ENCODE measurements at places on chromosomes 5 and 9. TPM values are rescaled to one million over a fixed set of nuclear protein-coding genes. Genes with fewer than 3 reads are reported as not detected.

SLC6A19 gene
- total RNA-seq: not detected

ARHGEF39 gene
- not detected for total RNA-seq

DNA sequence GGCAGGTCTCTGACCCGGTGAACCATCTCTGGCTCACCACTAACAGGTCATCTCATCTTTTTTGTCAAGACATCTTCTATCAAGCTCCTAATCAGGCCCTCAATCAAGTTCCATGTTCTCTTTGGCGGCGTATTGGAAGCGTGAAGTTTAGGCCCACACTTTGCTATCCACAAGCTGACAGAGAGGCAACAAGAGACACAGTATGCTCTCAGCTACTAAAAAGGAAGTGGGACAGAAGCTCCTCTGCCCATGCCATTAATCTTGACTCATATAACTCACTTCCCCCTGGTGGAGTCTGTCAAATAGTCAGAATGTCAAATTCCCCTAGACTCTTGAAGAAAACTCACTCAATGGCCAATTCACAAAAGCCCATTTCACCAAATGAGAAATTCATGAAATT, 77.6 kb upstream of the TMC1 start:
- no peak for DNase-seq

ACTL7A gene
- total RNA-seq: not detected

- DNase-seq: no peak
Measured at GRCh38 chr5:128800377-128800776, 164.9 kb upstream of the SLC27A6 start.

PAX5 gene
- total RNA-seq: 0.59 TPM

DNA sequence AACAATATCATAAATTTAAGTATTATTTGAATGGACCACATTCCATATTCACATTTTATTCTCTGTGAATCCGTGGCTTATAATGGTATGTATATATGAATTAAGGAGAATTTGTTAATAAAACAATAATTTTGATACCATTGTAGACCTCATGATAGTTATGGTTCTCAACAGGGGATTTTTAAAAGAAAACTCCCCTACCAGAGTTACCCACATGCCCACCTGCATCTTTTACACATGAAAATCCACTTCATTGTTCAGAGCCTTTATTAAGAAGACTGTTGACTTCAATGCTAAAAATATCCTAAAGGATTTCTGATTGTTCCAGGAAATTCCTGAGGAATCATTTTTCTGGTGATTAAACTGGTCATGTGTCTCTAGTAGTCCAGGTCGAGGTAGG, 557.7 kb upstream of the MEF2C start:
- DNase-seq: no peak

PCA3 gene
- total RNA-seq: not detected

MINAR2 gene
- total RNA-seq: not detected

TMC1 gene
- not detected for total RNA-seq

DNA sequence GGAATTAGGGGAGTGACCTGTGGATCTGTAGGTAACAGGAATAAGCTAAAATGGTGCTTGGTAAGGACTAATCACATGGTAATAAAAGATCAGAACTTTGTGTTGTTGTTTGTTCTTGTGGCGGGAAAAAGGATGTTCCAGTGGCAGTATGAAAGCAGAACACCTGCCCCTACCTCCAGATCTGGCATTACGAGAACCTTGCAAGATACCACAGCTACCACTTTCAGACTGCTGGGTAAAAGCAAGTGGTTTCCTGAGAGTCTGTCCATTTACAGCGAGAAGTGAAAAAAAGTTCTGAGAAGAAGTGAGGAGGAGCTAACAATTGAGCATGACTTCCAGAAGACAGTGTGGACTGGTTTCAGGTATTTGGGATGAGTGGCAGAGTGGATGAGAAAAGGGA, 252.5 kb downstream of the TLE4 start:
- DNase-seq: no peak

CTSV gene
- not detected for total RNA-seq

DNA sequence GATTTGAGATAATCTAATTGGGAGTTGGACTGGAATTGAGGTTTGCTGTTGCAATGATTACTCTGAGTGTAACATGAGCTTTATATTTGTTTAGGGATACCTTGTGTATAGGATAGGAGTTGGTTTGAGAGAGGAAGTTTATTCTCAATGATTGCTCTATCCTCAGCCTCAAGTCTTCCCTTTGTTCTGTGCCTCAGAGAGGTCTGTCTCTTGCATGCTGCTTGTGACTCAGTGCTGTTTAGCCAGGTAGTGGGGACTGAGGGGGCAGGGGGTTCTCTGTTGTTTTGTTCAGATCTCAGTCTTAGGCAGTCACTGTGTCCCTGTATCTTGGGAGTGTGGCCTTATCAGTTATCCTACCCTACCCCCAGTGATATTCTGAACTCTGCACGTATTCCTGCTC, 192.1 kb downstream of the SPATA31D1 start:
- no peak for DNase-seq

DNA sequence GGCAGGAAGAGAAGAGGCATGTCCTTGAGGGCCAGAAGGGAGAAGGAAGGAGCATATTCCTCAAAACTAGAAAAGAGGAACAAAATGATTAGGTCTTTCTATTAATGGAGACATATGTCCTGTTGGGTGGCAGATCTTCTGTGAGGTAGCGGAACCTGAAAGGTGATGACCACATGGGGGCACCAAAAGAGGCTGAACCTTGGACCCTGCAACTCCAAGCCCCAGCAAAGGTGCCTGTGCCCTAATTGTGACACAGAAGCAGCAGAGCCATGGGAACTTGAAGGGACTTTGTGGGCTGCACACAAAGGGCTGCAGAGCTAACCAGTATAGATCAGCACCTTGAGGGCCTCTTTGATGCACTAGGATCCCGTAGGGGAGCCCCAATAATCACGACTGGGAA, 158.0 kb downstream of the BAAT start:
- no peak for DNase-seq

GRCh38 chr5:11027660-11028059, 266.6 kb upstream of the DAP start:
- no peak for DNase-seq

GRCh38 chr5:76025069-76025468, 58.1 kb upstream of the SV2C start:
- DNase-seq: no peak

DNA sequence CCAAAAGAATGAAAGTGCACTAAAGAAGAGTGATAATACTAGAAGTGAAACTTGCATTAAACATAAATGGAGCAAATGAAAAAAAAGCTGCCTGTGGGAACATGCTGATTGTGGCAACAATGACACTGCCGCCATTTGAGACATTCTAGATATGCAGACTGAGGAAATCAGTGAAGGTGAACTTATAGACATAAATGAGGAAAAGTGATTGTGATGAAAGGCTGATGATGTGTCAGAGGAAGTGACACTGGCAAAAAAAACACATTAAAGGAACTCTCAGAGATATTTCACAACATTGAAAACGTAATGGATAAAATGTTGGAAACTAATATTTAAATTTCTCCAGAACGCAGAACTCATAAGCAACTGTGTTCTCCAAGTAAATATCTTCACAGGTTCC, 1.2 kb downstream of the ERCC8 start:
- no peak for DNase-seq

GRCh38 chr9:92642564-92642963, 27.4 kb downstream of the IPPK start:
- peak; percentile 23 for DNase-seq

F12 gene
- not detected for total RNA-seq

- no peak for DNase-seq
Measured at GRCh38 chr5:11672385-11673085, 231.7 kb downstream of the CTNND2 start.

NR2F1 gene
- total RNA-seq: 35.3 TPM

- peak; percentile 65 for DNase-seq
Measured at GRCh38 chr5:50667023-50667652, 701 bp downstream of the PARP8 start.

OTULINL gene
- 2.1 TPM for total RNA-seq

GRCh38 chr9:135492886-135493669, 7.4 kb upstream of the MRPS2 start:
- no peak for DNase-seq

- no peak for DNase-seq
Measured at GRCh38 chr5:17816944-17817343, 182.7 kb downstream of the TAF11L14 start.

DNA sequence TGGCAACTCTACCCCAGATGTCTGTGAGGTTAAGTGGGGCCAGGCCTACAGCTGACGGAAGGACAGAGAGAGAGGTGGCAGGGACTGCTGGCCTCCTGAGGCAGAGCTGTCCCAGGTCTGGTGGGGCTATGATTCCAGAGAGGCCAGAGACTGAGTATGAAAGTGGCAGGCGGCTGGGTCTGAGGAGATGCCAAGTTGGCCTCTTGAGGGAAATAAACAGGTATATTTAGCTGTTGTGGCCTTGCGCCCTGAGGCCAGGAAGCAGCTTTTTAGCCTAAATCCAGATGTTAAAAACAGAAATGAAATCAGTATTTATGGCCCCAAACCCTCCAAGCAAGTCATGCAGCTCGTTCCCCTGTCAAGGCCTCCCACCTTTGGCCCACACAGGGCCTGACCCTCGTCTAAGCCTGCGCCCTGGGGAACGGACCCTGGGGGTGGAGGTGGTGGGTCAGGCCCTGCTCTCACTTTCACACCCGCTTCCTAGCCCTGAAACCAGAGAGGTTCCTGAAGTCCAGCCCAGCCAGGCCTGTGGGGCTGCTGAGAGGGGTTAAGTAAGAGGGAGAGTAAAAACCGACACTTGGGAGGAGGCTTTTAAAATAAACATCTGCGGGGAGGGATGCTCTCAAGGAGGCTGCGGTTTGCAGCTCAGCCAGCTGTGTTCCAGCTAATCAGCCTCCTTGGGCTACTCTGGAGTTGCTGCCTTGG, 18.7 kb downstream of the PCDHGC5 start:
- DNase-seq: no peak

DNA sequence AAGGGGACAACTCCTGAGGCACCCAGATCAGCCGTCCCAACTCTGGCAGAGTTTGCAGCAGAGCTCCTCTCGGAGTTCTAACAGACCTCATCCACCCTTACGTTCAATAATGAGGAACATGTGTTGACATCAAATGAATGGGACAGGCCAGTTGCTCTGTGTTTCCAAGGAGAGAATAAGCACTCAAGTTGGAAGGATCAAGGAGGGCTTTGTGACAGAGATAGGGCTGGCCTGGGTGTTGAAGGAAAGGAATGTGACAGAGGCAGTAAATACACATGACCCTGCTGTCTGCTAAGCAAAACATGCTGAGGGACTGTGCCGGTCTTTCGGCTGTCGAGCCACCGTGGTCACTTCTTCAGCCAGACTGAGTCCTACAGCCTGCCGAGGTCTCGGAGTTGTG, 48.2 kb downstream of the GPR107 start:
- DNase-seq: no peak

- no peak for DNase-seq
Measured at GRCh38 chr5:139193928-139194327, 4.2 kb downstream of the SIL1 start.

GRCh38 chr5:5403741-5404140, 18.7 kb upstream of the ICE1 start:
- no peak for DNase-seq

LCN1 gene
- not detected for total RNA-seq

DNA sequence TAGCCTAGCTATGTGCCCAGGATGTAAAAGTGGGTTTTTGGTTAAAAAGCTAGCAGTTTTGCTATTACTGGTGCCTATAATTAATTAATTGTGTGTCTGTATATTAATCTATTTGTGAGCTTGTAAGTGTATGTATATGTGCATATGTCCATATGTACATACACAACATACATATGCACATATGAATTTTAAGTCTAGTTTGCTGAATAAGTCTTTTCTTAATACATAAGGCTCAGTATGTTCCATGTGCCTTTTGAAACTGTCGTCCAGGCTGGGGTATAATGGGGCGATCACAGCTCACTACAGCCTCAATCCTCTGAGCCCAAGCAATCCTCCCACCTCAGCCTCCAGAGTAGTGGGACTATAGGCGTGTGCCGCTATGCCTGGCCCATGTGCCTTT, 10.1 kb downstream of the SH3GL2 start:
- no peak for DNase-seq

GRCh38 chr5:35158622-35159369, 71.5 kb downstream of the PRLR start:
- no peak for DNase-seq

DNA sequence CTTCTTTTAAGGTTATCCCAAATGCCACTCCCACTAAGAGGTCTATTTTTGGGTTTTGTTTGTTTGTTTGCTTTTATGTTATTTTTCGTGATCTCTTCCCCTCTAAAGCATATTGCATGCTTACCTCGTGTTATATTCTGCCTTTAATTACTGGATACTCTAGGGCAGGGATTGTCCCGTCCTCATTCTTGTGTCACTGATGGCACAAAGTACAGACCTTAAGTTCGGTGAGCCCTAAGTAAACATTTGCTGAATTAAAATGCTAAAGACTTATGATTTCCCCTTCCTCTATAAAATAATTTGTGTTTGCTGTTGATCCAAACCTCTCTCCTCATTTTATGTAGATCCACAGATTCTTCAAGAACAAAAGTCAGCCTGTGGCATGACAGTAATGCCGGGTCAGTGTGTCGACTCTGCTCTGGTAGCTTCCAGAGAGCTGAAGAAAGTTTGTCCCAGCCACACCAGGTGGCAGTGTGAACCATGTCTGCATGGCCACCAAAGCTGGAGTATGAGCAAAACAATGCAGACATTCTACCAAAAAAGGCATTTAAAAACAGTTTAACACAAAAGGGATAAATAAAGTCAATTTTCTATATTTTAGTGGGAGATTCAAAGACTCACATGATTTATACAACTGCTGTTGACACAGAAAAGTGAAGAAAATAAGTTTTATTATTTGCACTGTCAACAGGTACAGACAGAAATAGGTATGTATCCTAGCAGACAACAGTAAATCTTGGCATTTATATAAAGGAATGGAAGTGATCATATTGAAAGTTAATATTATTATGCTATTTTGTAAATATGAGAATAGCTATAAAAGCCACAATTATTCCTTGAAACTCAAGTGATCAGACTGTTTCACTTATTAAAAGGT, 17.9 kb upstream of the POC5 start:
- no peak for DNase-seq

- DNase-seq: no peak
Measured at GRCh38 chr9:1388216-1388615, 338.1 kb downstream of the DMRT2 start.

- DNase-seq: no peak
Measured at GRCh38 chr9:89384783-89385182, 66.5 kb downstream of the SECISBP2 start.

DNA sequence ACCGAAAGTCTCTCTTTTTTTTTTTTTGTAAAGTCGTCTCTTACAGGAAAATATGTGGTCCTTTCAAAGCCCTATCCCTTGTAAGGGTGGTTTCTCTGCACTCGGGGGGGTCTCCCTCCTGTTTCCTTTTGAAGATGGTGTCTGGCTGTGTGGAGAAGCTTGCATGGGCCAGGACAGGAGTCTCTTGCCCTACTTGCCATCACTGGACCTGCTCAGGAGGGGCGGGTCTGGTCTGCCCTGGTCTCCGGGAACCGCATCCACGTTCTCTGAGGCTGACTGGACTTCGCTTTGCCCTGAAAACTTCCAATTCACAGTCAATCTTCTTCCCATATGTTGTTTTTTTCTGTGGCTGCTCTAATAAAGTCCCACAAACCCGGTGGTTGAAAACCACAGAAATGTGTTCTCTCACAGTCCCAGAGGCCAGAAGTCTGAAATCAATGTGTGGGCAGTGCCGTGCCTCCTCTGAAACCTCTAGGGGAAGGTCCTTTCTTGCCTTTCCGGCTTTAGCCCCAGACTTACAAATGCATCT, 92.9 kb upstream of the IER5L start:
- no peak for DNase-seq

- no peak for DNase-seq
Measured at GRCh38 chr9:115261656-115262081, 143.7 kb upstream of the TNC start.
